ENCODE measurements at places on chromosomes 4 and X.

DNA sequence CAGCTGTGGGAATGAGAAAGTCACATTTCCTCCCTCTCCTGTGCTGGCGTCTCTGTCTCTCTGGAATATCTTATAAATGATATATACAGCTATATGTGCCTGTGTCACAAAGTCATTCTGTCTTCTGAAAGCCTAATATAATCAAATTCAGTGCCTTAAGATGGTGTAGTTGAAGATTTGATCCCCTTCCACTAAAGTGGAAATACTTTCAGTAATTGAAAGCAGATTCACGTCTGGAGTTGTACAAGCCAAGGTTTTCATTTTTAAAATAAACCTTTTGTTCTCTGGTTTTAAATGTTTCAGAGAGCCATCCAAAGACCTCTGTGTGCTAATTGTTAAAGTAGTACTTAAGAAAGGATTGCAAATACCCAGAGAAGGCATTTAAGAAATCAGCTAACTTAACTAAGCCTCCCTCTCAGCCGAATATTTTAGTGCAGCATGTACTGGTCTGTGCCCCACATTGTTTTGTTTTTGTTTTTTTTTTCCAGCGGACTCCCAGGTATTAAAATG, 206.8 kb downstream of the TENM3 start:
- DNase-seq, result no peak

GRCh38 chr4:152162331-152162697, 373.6 kb downstream of the FBXW7 start:
- no peak for DNase-seq

DNA sequence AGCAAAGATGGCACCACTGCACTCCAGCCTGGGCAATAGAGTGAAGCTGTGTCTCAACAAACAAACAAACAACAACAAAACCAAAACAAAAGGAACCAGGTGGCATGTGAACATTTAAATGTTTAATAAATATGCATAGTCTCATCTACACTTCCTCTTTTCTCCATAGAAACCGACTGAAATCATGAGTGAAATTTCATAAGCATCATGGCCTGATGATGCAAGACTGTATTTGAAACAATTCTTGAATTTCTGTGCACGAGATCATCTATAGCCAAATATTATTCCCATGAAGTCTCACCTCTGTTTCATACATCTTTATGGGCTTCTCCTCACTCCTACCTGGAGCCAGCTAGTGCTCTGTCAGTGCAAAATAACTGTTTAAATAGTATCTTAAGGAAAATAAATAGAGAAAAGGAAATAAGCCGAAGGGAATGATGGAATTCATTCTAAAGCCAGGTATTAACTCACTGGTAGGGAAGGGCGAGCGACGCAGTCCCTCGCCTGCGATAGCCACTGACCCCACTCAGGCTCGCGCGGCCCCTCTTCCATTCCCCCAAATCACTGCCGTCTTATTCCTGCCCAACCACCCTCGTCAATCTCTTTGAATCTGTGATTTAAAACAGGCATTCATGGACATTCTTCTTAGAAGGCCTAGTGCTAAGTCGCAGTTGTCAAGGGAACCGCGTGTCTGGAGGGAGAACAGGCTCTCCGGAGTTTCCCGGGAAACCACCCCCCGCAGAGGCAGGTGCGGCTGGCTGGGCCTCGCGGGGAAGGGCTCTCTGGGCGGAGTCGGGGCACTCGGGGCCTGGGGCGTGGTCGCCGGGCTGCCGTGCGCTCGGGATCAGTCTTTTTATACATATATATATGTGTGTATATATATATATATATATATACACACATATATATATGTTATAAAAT, 52.4 kb upstream of the TRIM2 start:
- no peak for DNase-seq

DNA sequence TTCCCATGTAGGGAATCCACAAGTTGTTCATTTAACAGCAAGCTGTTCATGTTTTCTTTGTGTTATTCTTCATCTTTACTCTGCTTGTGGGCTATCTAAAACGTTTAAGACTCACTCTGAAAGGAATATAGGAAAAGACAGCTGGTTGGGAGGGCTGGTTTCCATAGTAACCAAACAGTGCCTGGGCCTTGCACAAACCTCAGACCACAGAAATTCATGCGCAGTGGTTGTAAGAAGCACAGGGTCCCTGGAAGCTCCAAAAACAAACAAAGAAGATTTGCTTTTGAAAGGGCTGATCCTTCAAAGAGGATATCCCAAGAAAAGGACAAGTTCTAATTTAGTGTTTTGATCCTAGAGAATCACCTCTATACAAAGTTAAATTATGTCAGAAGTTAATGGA, 7.8 kb downstream of the SERTM2 start:
- DNase-seq, result no peak

DNA sequence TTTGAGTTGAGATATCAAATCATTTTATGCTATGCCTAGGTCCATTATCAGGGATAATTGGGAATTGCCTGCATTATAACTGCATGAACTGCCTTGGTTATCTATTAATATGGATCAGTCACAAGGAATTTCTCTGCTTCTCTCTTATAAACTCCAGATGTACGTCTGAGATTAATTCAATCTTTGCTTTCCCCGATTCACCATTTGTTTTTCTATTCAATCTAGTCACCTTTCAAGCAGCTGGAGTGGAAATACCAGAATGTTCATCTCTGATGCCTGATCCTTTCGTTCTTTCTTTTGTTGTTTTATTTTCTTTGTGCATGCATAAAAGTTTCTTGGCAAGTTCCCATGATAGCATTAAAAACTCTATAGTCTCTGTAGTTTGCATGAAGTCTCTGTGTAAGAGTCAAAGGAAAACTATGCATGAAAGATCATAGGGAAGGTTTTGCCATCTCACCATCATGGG, 22.6 kb downstream of the SYNPO2 start:
- DNase-seq, result no peak

DNA sequence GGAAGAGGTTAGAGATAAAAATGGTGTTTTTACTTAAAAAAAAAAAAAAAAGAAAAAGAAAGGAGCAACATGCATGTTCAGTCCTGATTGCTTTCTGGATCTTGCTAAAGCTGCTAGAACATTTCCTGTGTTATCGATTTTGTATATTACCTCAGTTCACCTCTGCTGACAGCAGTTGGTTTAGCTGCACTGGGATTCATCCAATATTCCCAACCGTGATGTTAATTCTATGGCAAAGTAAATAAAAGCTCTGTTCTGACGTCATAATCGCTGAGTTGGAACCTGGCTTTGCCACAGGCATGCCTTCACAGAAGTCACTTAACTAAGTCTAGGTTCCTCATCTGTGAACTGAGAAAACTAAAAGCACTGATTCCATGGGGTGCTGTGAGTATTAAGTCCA, 90.7 kb upstream of the SORBS2 start:
- no peak for DNase-seq

GRCh38 chr4:150648123-150648522, 66.2 kb downstream of the MAB21L2 start:
- DNase-seq, result no peak

GRCh38 chr4:89572224-89572858, 264.6 kb downstream of the SNCA start:
- DNase-seq, result no peak

DNA sequence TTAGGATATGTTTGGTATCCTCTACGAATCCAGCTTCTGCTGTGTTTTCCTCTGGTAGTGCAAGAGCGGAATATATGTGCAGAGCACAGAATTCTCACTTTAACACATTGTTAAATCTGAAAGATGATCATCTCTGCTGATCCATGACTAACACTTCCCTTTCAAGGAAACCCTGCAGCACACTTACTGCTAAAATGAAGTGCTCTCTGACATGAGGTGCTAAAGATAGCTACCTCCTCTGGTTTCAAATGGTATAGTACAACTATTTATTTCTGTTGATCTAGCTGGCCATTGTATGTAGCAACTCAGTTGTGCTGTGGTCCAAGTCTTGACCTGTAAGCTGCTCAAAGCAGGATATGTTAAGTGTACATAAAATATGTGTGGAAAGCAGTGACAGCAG, 162.4 kb upstream of the FMR1 start:
- DNase-seq, result no peak

- no peak for DNase-seq
Measured at GRCh38 chr4:21226637-21227538, 526.6 kb downstream of the PACRGL start.

DNA sequence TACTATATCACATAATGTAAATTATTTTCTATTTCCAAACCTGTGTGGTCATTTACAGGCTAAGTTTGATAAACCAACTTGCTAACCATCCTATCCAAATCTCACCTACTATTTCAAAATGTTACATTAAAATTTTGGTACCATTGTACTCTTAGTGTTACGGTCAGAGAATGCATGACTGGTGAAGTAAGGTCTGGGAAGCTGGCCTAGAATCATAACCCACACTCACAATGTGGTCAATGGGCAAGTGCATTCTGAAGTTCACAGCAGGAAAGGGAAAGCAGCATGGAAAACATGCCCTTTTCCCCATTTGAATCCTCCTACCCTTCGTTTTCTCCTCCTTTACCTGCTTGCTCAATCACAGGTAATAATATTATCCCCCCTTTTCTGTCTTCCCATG, 54.4 kb downstream of the PPP3CA start:
- no peak for DNase-seq

GRCh38 chrX:70423936-70424675, 992 bp downstream of the GDPD2 start:
- DNase-seq, result no peak

- no peak for DNase-seq
Measured at GRCh38 chr4:39062094-39062769, at the start of gene KLHL5. Gene KLHL5 (plus strand): TSS chr4:39062232. CDS start chr4:39062653, 421 bp downstream.

GRCh38 chr4:55086578-55086977, 38.8 kb downstream of the KDR start:
- DNase-seq, result no peak

DNA sequence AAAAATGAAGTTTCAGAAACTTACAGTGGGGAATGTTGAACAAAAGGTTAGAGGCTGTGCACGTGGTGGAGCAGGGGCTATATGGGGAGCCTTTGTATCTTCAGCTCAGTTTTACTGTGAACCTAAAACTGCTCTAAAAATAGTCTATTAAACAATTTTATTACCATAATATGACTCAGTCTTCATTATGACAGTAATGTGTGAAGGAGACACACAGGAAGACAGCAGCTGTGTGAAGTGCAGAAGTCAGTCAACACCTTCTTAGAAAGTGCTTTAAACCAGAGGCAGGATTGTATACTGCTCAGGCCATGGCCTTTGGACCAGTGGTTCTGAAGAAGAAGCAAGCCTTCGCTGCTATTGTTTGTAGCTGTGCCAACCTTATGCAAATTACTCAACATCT, 89.7 kb downstream of the ARHGAP10 start:
- DNase-seq, result no peak

DNA sequence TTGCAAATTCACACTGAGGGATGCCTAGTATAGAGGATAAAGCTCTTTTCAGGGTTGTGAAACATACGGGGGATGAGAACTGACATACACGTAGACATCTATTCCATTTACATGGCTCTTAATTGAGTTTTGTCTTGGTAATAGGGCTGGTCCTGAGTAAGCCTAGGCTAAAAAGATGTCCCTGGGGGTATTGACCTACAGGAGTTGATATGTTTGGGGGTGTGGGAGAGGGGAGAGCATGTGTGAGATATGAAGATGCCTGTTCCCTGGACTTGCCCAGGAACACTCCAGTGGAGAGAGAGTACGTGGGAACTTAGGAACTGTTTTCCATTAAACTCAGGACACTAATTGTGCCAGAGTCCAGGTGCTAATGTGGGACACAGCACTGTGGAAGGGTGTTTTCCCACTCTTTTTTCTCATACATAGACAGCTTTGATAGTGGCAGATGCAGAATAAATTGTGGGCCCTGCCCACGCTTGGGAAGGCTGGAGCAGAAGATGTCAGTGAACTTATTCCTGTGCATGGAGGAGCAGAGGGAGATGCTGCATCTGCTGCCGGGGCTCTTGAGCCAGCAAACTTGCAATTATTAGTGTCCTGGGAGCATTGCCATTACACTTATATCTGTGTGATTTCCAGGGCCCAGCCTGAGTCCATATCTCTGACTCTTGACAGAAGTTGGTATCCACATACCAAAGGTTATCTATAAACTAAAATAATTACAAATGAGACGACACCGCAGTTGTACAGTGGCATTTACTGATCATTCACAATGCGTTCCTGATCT, 20.7 kb downstream of the SYNPO2 start:
- no peak for DNase-seq

- DNase-seq, result no peak
Measured at GRCh38 chrX:9539605-9540387, 74.9 kb downstream of the TBL1X start.

DNA sequence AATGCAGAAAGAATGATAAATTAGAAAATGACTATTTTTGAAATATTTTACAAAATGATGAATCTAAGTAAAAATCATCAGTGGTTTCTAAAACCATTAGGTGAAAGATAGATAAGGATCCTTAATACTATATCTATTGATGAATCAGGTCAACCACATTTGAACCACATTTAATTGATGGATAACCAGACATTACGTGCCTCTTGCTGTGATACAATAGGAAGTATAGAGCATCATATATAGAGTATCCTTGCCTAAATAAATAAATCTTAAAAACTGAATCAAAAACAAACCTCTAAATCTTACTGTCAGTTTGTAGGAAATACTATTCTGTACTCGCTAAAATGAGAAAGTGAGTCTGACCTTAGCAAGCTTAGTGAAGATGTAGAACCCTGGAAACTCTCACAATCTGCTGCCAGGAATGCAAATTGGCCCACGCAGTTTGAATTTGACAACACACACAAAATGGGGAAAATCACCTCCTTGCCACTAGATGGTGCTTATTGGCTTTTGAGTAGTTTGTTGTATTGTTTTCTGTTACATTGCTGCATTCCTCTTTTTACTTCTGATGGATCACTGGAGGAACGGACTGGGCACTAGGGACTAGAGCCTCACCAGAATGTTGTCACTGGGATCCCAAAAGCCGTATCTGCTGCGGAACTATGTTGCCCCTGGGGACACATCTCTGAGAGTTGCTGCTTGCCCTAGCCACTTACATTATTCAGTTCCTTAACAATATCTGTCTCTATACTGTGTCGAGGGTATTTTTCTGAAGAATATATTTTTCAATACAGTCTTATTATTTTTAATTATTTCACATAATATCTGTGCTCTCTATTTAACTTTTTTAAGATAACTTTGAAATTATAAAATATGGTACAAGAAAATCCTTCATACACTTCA, 25.4 kb upstream of the SLAIN2 start:
- no peak for DNase-seq

DNA sequence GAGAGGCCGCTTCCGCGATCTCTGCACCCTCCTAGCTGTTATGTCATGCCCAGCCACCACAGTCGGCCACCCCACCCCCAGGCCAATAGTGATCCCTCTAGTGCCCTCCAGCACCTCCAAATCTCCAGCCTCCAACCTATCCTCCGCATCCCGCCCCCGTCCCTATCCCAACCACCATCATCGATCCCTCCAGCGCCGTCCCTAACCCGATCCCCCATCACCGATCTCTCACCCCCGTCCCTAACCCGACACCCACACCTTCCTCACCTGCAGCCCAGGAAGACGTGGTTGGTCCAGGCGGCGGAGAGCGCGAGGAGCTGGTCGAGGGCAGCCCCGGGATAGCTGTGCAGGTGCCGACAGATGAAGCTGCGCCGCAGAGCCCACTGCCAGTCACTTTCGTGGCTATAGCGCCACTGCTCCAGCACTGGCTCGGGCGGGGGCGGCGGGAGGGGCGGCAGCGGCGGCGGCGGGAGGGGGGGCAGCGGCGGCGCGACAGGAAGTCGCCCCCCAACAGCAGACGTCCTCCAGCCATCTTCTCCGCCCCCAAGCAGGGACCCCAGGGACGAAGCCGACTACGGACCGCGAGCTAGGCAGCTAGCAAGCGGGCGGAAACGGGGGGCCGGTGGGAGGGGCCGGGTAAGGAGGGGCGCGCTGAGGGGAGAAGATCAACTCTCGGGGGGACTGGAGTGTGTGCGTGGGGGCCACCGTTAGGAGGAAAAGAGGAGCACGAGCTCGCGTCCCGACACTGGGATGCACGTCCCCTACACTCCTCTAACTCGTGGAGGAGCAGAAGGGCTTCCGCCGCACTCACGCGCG, 552 bp downstream of the NKRF start:
- DNase-seq, result no peak
